ENCODE measurements at places on chromosomes 5 and 9.

- DNase-seq: peak; percentile 1
These were observed 192.1 kb upstream of the TRIM32 start for GRCh38 chr9:116494815-116495634.

DNA sequence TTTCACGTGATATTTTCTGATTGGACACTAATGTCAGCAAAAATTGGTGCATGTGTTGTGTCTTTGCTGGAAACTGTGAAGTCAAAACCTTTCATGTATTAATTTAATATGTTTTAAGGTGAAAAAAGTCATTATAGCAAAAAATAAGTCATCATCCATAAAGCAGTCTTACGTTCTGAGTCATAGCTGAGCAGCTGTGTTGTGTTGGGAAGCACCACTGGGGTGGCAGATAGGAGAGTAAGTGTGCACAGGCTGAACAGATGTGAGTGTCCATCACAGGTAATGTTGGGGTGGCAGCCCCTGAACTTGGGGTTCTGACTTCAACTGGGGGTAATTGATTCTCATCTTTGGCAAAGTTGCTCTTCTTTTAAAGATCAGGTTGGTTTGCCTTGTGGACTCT is 156.8 kb downstream of the NXNL2 start:
- no peak for DNase-seq

GRCh38 chr9:38009035-38009501 is 60.0 kb downstream of the SHB start:
- DNase-seq: no peak

DNA sequence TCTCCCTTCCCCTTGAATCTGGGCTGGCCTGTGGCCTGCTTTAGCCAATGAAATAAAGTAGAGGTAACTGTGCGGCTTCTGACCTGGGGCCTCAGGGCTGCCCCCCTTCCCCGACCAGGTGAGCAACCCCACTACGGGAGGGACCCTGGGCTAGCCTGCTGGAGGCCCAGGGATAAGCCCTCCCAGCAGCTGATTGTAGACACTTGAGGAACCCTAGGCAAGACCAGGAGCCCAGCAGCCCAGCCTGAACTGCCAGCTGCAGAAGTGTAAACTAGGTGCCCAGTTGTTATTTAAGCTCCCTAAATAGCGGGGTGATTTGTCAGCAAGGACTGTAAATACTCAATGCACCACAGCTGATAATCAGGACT is 41.3 kb downstream of the RAPGEF1 start:
- no peak for DNase-seq

DNA sequence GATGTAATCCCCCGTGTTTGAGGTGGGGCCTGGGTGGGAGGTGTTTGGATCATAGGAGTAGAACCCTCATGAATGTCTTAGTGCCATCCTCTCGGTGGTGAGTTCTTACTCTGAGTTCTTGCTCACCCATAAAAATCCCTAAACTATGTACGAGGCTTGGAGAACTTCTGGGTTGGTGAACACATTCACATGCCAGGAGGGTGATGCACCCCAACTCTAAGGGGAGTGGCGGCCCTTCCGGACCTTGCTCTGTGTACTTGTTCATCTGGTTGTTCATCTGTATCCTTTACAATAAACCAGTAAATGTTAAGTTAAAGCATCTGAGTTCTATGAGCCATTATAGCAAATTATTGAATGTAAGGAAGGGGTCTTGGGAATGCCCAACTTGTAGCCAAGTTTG is 36.0 kb upstream of the RIC1 start:
- DNase-seq: no peak

DNA sequence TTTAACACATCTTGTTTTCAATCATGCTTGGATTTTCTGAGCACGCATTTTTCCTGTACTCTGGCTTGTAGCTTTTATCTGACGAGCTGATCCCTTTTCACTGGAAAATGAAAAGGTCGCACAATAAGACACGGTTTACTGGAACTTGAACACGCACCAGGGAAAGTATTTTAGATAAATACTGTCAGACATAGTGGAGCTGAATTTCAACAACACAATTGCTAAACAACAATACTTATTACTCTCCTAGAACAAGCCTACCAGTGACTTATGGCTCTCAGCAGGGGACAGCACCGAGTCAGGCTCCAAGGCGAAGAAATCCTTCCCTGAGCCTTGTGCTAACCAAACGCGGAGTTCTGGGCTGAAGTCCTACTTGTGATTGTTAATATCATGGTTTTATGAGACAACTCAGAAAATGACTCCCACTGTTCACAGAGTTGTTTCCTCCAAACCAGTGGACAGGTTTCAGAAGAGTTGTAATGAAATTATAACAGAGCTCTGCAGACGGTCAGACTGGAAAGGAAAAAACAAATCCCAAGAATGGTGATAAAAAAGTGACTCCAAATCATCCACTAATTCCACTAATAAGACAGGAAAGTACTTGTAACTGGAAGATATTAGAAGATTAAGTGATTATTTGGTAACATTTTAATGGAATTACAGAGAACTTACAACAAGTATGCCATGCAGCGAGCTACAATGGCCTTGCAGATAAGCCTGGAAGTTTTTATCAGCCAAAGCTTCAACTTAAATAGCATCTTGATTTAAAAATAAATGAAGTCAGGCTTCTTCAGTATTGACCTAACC is 359.6 kb downstream of the EBF1 start:
- DNase-seq: no peak

- DNase-seq: peak; percentile 59
These were observed 5.9 kb upstream of the CFAP90 start for GRCh38 chr5:7856855-7857254.

DNA sequence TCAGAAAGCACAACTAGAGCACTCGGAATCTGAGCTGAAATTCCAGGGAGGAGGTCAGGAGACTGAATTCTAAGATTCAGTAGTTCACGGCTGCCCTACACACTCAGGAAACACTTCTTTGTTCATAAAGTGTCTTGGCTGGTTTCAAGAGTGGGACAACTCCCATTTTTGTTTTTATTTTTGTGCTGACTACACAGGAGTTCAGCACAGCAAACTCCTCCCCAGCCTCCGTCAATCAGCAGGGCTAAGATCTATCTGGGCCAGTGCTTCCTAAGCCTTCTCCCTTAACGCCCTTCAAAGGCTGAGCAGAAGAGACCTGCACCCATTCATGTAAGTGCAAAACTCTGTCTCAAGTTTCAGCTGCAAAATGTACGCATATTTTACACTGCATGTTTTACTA is 250.1 kb downstream of the CRB2 start:
- no peak for DNase-seq

GRCh38 chr5:178360926-178361235 is 128.3 kb upstream of the PHYKPL start:
- no peak for DNase-seq

- no peak for DNase-seq
These were observed 62.2 kb upstream of the PPARGC1B start for GRCh38 chr5:149667829-149668330.

DNA sequence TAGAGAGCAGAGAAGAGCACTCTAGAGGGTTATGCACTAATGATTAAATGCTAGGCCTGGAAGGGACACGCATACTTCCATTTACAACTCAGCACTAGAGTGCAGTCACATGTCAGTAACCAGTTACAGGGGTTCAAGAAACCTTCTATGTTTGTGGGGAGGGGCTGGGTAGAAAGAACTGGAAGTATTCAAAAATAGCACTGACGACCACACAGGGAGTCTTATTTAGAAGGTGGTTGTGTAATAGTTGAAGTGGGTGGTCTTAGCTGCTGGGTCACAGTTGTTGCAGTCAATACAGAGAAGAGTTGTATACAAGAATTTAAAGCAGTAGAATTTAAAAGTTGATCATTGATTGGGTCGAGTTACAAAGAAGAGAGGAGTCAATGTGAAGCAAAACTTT is 15.4 kb downstream of the AOPEP start:
- DNase-seq: no peak

DNA sequence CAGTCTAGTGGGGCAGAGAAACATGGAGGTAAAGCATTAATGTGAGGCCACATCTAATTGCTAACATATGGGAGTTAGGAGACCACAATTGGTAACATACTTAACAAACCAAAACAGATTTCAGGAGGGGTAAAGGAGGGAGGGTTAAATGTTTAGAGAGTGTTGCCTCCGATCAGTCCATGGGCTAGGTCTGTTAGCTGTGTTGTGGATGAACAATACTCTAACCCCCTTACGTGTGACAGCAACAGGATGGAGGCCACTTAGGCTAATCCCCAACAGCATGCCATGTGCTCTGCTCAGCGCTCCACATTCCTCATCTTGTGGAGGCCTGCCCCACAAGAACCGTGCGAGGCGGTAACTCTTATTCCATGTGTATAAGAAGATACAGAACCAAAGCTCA is 167.0 kb downstream of the CRB2 start:
- no peak for DNase-seq

DNA sequence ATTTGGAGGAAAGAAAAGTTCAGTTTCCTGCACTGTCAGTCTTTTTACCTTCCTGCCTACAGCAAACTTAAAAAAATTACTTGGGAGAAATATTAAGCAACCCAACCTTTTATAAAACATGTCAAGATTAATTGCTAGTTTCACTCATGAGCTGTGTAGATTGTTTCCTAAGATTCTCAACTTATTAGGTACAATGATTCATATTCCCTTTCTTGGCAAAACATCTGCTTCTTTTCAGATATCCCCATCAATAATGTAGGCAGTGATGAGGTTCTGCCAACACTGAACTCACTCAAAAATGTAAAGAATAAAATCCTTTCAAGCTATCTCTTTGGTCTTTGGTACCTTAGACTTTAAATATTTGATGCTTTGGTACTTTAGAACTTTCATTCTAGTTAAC is 56.0 kb downstream of the ISL1 start:
- DNase-seq: no peak

GRCh38 chr5:16784843-16785791 is 151.0 kb downstream of the MYO10 start:
- DNase-seq: no peak

- no peak for DNase-seq
These were observed 2.5 kb downstream of the IRX2 start for GRCh38 chr5:2748861-2749513.

DNA sequence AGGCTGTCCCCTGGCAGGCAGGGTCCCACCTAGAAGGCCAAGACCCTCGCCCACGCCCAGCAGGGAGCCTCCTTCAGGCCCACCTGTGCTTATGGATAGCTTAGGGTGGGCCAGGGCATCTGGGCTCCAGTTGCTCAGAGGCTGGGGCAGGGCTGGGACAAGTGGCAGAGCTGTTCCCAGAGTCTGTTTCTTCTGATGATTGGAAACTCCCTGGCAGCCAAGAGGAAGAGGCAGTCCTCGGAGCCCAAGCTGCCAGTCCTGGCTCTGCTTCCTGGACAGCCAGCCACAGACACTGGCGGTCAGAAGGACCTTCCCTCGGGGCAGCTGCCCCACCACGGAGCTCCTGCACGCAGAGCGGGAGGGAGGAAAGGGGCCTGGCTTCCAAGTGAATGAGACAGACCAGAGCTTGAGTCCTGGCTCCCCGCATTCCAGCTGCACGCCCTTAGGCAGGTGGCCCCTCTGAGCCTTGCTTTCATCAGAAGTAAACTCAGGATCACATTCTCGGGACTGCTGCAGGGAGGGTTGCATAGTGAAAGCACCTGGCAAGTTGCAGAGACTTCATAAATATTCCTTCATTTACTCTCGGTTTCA is 37.9 kb upstream of the GABRP start:
- DNase-seq: no peak

DNA sequence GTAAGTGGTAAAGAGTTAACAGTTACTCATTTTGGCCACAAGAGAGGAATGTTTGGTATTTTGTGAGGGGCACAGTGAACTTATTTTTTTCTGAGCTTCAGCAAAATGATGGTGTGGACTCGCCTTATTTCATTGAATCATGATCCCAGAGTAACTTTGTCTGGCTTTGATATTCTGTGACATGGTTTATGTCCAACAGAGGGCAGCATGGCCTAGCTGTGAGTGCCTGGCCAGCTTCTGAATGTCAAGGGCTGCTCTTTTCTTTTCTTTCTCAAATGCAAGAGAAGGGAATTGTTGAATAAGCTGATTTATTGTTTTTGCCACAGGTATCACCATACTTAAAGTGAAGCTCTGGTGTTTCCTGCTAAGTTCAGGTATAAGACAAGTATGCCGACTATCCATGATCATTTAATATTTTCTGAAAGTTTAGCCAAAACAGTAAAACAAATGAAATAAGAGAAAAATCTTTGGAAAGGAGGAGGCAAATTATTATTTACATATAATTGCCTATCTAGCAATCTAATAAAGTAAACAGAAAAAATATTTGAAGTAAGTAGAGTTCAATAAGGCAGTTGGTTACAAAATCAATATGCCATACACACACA is 31.7 kb downstream of the MRPL22 start:
- peak; percentile 7 for DNase-seq

DNA sequence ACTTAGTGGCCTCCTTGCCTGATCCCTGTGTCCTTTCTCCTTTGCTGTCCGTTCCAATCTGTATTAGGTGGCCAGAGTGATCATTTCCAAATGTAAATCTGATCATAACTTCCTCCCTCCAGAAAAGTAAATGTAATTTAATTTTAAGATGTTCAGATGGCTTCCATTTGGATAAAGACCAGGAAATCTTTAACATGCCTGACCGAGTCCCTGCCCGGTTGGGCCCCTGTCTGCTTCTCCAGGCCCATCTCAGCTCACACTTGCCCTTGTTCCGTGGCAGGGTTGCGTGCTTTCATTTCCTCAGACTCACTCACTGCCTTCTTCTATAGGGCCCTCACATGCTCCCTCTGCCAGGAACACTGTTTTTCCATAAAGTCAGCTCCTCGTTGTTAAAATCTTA is 7.6 kb downstream of the MAP3K1 start:
- no peak for DNase-seq

DNA sequence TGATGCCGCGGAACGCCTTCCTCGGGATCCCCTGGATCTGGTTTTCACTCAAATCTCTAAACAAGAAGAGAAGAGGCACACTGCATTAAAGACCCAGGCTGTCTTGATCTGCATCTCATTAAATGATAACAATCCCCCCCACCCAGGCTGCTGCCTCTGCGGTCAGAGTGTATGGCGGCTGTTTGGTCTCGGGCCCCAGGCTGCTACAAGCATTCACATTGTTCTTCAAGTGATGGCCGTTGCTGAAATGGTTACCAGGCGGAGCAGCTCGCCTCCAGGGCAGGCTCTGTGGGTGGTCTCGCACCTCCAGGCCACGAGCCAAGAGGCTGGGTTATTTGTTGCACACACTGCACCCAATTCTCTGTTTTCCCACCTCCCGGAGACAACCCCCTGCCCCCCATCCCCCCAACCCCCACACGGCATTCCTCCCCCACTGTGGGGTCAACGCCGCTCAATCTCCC is 304.1 kb upstream of the PANK3 start:
- DNase-seq: no peak

- no peak for DNase-seq
These were observed 46.4 kb upstream of the SHC3 start for GRCh38 chr9:89225036-89225435.

DNA sequence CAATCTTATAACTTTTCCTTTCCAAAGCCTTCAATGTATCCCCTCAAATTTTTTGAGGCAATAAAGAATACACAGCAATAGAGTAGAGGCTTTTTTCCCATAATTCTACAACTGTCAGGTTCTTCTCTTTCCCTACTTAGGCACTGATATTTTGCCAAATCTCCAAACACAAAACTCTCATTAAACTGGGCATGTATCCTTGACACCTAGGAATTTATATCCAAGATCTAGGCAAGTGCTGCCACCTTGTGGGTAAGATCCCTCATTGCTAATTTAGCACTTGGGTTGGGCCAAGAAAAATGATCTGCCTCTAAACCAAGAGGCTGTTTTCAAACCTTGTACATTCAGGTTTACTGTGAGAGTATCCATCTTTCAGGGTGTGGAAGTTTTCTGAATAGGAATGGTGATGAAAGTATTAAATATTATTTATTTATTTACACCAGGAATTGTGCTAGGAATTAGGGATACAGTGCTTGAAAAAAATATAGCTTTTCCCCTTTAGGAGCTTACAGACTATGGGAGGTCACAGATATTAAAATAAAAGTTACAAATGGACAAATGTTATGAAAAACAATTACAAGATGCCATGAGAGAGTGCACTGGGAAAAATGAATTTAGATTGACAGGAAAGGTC is 17.6 kb downstream of the TSTD2 start:
- DNase-seq: peak; percentile 53

Data from NCI-H1417 (cell line).